Fibroblast of skin of scalp (primary cell): ENCODE measurements at places on chromosomes 4 and X.

- DNase-seq, result peak; percentile 61
Measured at GRCh38 chrX:20530406-20530921, 263.8 kb upstream of the RPS6KA3 start.

DNA sequence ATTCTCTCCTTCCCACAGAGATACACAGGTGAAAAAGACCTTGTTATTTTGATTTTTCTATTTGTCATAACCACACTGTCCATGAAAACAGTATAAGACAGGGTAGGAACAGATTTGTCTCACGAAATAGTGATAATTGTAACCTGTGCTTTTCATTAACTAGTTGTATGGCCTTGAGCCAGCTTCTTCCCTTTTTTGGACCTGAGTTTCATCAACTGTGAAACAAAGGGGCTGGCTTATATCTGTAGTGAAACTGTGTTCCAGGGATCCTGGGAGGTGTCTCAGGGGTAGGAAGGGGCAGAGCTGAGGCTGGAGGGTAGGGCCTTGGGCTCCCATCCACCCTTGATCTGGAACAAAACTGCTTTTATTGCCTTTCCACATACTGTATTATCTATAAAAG lies 50.9 kb downstream of the MED28 start:
- DNase-seq, result no peak

DNA sequence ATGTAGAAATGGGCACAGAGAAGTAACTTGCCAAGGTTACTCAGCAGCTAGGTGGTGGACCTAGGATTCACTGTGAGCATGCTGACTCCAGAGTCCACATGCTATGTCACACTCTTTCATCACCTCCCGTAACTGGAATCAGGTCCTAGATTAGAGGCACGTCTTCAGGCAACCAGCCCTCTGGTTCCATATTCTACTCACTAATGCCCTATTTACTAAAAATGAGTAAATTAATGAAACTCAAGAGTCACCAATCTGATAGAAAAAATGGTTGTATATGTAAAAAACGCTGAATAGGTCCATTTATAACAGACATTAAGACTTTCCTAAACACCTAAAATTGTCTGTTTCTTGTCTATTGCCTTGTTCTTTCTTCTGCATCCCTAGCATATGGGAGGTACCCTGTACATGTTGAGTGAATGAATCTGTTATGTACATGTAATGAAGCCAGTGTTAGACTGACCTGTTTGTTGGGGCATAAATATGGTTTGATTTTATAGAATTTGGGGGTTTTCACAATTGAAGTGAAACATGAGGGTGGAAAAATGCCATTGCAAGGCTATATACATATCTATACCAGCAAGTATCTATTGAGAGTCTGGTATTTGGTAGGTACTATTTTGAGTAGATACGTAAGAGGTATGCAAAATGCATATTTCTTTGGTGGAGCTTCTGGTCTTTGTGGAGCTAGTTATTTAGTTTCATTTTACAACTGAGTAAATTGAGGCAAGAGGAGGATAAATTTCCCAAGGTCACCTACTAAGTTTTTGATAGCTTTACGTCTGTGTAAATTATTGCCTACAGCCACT lies 7.5 kb upstream of the RUFY3 start:
- no peak for DNase-seq

DNA sequence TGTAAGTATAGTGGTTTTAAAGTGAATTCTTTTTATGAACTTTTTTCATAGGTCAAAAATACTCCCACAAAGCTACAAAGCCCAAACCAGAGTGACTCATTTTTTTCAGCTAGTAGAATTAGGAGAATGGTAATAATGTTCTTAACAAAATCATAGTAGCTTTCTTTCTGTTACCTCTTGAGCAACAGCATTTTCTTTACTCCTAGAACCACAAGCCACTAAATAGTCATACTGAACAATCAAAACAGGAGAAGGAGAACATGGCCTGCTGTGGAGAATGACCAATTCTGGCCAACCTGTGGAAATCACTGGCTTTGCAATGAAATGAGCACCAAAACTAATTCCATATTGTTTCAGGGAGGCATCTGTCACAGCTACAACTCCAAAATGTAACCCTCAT lies 112.9 kb downstream of the AMMECR1 start:
- peak; percentile 72 for DNase-seq

DNA sequence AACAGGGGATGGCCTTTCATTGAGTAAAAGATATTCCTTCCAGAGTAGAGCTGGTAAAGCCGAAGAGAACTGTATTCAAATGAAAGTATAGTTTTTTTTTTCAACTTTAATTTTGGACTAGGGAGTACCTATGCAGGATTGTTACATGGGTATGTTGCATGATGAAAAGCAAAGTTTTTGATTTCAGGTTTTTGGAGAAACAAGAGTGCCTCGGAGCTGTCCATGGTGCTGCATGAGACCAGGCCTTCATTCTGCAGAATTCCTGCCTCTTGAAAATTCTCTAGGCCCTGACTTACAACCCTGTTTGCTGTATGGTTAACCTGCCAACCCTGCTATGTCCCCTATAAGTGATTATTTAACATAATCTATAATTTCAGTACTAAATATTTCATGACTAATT lies 1065.7 kb upstream of the FTHL17 start:
- peak; percentile 0 for DNase-seq

DNA sequence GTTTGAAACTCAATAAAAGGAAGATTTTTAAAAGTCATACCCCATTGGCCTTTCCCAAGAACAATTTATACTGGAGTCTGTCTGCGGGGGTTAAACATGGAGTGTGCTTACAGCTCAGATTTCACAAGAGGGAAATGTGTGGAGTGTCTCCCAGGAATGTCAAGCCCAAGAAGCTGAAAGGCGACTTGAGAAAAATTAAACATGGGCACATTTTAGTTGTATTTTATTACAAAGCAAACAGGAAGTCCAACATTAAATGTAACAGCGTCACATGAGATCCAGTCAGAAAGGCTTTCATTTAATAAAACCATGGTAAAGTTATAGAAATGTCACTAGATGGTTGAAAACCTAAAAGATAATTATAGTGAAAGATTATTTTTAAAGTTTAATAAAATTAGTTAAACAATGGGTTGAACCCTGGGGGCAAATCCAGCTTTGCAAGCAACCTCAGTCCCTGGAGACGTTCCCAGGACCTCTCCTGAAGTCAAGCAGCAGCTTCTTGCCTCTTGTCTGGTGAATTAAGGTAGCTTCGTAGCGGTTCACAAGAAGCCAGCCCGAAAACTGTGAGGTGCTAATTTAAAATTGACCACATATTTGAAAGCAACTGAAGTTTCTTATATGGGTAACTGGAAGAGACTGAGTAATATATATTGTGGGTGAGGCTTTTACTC lies 168.4 kb upstream of the EDNRA start:
- DNase-seq, result peak; percentile 76

- peak; percentile 62 for DNase-seq
Measured at GRCh38 chr4:127708985-127709384, 21.2 kb upstream of the SLC25A31 start.

- no peak for DNase-seq
Measured at GRCh38 chr4:174474457-174475075, 47.7 kb downstream of the HPGD start.

- no peak for DNase-seq
Measured at GRCh38 chr4:833156-833555, 7.2 kb upstream of the CPLX1 start.

- peak; percentile 38 for DNase-seq
Measured at GRCh38 chr4:123104310-123105025, 182.1 kb upstream of the NUDT6 start.

DNA sequence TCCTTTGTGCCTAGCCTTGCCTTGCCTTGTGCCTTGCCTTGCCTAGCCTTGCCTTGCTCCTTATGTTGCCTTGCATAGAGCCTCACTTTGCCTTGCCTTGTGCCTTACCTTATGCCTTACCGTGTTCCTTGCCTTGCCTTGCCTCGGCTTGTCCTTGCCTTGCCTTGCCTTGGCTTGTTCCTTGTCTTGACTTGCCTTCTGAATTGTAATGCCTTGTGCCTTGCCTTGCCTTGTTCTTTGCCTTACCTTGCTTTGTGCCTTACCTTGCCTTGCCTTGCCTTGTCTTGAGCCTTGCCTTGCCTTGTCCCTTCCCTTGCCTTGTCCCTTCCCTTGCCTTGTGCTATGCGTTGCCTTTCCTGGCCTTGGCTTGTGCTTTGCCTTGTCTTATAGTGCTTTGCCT lies 90.2 kb downstream of the TAB3 start:
- DNase-seq, result no peak

GRCh38 chr4:46385946-46386345 lies 4.0 kb downstream of the GABRA2 start:
- DNase-seq, result no peak

GRCh38 chrX:130094696-130095095 lies 15.6 kb downstream of the ELF4 start:
- no peak for DNase-seq

GRCh38 chr4:47891928-47892327 lies 22.5 kb downstream of the NFXL1 start:
- DNase-seq, result no peak

GRCh38 chr4:71360844-71361243 lies 22.0 kb downstream of the SLC4A4 start:
- DNase-seq, result no peak

GRCh38 chrX:150848914-150849365 lies 49.5 kb downstream of the CD99L2 start:
- DNase-seq, result no peak

GRCh38 chr4:148203056-148203898 lies 238.9 kb downstream of the NR3C2 start:
- no peak for DNase-seq

DNA sequence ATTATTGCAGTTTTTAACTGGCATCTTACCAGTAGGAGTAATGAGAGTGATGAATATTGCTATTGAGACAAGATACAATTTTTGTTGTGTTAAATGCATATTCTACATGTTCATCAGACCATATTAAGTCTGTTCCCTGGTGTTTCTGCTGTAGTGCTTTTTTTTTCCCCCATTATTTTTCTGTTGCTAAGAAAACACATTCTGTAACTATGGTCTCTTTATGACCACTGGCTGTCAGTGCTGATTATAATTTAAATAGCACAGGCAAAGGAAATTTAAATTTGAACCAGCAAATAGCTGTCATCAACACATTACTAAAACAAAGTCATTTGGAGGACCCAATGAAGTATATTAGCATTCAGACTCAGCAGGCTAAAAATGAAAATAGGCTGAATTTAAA lies 98.3 kb upstream of the ANKRD50 start:
- no peak for DNase-seq

GRCh38 chrX:7987160-7988012 lies 60.2 kb upstream of the PNPLA4 start:
- peak; percentile 2 for DNase-seq

DNA sequence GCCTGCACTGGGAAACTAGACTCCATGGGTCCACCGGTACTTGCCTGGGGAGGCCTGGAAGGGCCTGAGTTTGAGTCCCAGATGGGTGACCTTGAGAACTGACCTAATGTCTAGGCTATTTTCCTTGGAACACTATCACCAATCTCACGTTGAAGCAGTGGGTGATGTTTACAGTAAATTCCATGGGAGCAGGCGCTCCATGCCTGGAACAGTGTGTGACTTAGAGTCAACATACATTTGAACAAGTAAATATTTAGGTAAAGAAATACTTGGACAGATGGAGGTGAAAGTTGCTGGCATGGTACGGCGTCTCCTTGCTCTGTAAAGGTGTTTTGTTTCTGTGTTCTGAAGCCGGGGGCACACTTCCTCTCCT lies 47.5 kb downstream of the TBC1D14 start:
- DNase-seq, result no peak

GRCh38 chrX:1392376-1393068 lies 609 bp upstream of the SLC25A6 start:
- peak; percentile 83 for DNase-seq

DNA sequence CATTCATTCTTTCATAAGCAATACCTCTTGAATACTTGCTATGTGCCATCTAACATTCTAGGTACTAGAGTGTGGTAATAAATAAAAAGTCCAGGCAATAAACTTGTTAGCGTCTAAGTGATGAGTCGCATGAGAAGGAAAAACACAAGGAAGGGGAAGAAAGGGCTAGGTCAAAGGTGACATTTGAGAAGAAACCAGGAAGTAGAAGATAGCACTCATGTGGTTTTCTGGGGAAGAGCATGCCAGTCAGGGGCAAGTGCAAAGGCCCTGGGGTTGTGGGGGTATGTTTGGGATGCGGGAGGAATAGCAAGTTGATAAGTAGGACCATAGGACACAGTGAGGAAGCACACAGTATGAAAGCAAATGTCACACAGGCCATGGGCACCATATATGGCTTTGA lies 157.0 kb downstream of the TSPAN5 start:
- DNase-seq, result no peak

GRCh38 chr4:65521666-65522065 lies 148.6 kb downstream of the EPHA5 start:
- DNase-seq, result no peak

- DNase-seq, result no peak
Measured at GRCh38 chr4:174135530-174135929, 147.9 kb downstream of the FBXO8 start.

DNA sequence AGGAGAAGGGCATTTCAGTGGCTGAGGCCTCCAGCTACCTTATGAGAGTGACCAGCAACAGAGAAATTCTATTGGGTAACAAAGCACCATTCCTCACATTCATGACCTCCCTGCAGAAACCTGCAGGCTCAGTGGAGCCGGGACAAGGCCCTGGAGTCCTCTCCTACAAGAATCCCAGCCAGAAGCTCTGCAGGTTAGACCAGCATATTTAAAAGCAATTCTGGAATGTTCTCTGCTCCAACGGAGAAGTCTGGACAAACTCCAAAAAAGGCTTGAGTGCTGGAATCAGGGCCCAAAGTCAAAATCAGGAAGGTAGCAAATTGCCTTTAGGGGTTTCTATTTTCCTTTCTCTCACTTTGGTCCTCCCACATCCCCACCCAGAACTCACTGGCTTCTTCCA lies 202.9 kb downstream of the SCFD2 start:
- no peak for DNase-seq

- DNase-seq, result no peak
Measured at GRCh38 chr4:957581-958313, 15.6 kb downstream of the DGKQ start.

GRCh38 chr4:68256284-68256683 lies 10.8 kb upstream of the TMPRSS11B start:
- no peak for DNase-seq

GRCh38 chr4:10098780-10099160 lies 17.8 kb downstream of the WDR1 start:
- DNase-seq, result peak; percentile 53

GRCh38 chr4:96315815-96316214 lies 475.9 kb downstream of the PDHA2 start:
- DNase-seq, result no peak

DNA sequence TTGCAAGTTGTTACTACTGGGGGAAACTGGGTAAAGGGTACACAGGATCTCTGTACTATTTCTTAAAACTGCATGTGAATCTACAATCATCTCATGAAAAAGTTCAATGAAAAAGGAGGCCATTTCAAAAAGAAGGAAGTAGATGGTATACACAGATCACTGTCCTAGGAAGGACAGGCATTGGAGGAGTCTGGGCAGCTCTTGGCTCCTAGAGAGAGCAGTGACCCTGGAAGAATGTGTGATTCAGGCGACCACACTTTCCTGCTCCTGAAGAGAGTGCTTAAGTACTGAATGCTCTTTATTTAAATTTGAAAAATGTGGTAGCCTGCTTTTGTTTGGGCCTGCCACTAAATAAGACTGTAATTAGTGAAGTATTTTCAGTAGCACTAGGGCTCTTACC lies 318.1 kb upstream of the CASK start:
- no peak for DNase-seq
